Endothelial cell (in vitro differentiated cells): ENCODE measurements at places on chromosomes 1 and 21.

DNA sequence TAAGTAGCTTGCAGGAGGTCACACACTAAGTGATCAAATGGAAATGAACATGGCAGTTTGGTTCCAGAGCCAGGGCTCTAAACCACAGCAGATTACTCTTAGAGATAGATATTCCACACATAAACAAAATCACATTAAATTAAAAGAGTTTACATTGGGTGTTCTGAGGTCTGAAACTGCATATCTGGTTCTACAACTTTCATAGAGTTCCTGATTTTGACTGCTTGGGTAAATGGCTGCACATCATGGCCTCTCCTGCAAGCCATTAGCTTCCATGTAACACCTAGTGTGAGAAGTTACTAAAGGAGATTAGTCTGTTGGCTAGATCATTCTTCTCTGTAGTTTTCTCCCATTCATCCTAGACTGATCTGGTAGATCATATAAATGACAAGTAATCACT lies 12.8 kb upstream of the XCL2 start:
- no peak for DNase-seq

- DNase-seq: no peak
Observed at GRCh38 chr1:232454227-232454886, 175.6 kb downstream of the SIPA1L2 start.

GRCh38 chr1:226552061-226552460 lies 3.5 kb downstream of the STUM start:
- DNase-seq: no peak

GRCh38 chr1:203905275-203905674 lies 43.9 kb downstream of the SNRPE start:
- no peak for DNase-seq

- DNase-seq: no peak
Observed at GRCh38 chr1:46508757-46509156, 19.1 kb downstream of the DMBX1 start.

DNA sequence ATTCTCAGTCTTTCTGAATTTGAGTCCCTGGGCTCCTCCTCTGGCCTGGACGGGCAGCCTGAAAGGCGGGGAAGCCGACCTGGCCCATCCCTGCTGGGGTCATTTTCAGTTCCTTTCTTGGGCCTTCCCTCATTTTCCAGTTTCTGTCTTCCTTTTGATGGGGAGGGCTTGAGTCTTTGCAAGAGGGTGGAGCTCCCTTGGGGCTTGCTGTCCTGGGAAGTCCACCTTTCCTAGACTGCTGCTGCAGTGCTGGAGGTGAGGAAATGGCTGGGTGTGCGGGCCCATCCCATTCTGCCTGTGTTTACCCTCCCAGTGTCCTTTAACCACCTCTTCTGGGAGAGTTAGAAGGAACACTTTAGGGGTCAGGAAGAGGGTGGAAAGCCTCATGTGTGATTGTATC lies 40.4 kb upstream of the SYNC start:
- no peak for DNase-seq

- no peak for DNase-seq
Observed at GRCh38 chr1:50526431-50526830, 103.2 kb upstream of the DMRTA2 start.

GRCh38 chr1:199529324-199529723 lies 498.2 kb upstream of the NR5A2 start:
- DNase-seq: no peak

DNA sequence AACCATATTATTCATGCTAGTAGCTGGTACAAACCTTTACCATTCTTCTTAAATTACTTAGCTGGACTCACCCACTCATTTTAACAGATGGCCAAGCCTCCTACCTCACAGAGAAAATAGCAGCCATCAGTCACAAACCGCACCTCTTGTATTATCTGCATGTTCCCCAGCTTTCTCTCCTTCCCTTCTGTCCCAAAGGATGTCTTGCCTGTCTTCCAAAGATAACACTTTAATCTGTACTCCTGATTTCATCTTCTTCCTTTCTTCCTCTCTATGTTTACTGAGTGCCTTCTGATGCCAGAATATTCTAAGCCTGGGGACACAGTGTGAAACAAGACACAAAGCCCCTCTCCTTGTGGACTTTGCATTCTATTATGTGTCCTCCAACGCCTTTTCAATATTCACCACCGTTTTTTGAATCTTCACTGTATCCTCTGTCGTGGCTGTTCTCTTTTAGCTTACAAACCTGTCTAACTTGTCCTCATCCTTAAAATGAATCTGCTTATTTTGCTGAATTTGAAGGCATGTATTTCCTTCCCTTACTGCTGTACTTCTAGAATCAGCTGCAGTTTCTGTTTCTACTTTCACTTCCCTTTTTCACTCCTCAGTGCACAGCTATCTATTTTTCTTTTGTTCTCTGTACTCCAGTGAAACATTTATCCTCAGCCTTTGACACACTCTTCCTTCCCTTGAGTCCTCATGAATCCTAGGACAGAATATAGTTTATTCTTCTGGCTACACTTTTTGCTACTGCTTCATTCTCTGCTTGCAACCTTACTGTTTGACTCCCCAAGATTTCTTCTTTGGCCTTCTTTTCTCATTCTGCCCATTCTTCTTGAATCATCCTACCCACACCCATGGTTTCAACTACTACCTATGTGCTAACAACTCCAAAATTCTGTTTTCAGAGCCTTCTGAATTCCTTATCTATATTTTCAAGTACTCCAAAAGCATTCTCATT lies 216.9 kb upstream of the SAMSN1 start:
- DNase-seq: no peak

GRCh38 chr1:41866285-41866684 lies 52.4 kb downstream of the HIVEP3 start:
- DNase-seq: no peak

DNA sequence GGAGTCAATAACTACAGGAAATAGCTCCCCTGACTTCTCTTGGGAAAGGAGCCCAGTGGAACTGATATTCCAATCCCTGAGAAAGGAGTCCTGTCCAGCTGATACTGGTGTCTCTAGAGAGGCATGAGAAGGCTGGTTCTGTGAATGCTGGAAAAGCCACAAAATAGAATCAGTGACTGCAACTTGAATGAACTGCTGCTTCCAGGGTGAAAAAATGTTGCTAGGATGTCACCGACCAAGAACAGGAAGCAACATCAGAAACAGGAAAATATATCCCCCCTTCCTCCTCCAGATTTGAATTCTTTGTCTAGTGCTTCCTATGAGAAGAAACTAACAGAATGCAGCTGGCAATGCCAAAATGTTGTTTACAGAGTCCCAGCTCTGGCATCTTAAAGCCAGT lies 269.3 kb upstream of the LYPLAL1 start:
- peak; percentile 24 for DNase-seq

GRCh38 chr1:153365696-153366095 lies 8.0 kb downstream of the S100A9 start:
- DNase-seq: no peak

GRCh38 chr1:24003331-24003972 lies 23.3 kb upstream of the SRSF10 start:
- no peak for DNase-seq
